HT1080 (cell line): ENCODE measurements at places on chromosomes 11 and 22.

GRCh38 chr11:125433454-125434121, 62.5 kb downstream of the FEZ1 start:
- DNase-seq: peak; percentile 66

GRCh38 chr22:40982482-40983385, 31.6 kb downstream of the RBX1 start:
- no peak for DNase-seq

DNA sequence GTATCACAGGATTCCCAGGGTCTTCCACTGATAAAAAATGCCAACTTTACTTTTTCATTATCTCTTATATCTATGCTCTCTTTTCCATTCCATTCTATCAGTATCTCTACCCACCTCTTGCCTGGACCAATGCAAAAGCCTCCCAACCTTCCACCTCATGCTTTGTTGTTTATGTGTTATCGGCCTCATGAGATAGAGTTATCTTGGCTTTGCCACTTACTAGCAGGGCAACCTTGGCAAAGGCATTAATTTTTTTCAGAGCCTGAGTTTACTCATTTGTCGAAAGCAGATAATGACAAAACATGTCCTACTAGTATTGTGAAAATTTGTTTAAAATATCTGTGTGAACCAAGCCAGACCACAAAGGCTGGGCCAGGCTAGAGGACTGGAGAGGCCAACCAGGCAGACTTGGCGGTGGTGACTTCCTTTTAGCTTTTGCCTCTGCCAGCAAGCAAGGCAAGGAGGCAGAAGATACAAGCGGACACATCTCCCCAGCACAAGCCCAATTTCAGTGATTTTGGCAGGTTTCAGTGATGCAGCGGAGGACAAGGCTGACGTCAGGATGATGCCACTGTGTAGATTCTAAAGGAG, 106.9 kb downstream of the ADAMTS15 start:
- no peak for DNase-seq

DNA sequence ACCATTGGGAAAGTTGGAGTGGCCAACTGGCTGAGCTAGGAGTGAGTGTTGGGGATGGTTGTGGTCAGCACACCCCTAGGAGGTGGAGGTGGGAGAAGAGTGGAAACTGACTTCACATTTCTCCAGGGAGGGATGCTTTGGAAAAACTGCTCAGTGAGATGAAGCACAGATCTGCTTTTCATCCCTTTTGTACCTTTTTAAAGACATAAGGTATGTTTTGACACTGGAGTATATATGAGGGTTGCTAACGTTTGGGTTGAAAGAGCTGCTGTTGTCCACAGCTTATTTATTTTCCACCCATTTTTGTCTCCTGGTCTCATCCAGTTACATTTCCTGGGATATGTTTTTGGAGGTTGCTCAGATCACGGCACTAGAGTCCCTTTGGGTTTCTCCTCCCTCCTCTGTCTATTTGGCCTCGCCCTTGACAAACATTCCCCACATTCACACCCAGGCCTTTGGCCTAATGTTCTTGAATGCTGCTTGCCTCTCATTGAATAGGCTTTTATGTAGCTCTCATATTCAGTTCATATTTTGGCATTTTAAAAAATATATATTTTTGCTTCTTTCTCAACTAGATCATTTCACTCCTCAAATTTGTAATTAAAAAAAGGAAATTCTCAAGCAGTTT, 8.3 kb downstream of the SREBF2 start:
- no peak for DNase-seq

- no peak for DNase-seq
These were observed 82.7 kb downstream of the RASSF10 start for GRCh38 chr11:13091804-13092203.

- DNase-seq: no peak
These were observed 158.5 kb downstream of the CCDC34 start for GRCh38 chr11:27204529-27204928.

GRCh38 chr11:19985111-19985510, 175.2 kb downstream of the DBX1 start:
- no peak for DNase-seq

GRCh38 chr22:23903328-23903971, 9.3 kb downstream of the MIF start:
- DNase-seq: no peak

GRCh38 chr11:114082415-114082748, 22.9 kb downstream of the ZBTB16 start:
- no peak for DNase-seq

- no peak for DNase-seq
These were observed 66.2 kb upstream of the CCND1 start for GRCh38 chr11:69574608-69575255.

GRCh38 chr11:118166641-118167040, 9.8 kb downstream of the SCN2B start:
- DNase-seq: no peak

DNA sequence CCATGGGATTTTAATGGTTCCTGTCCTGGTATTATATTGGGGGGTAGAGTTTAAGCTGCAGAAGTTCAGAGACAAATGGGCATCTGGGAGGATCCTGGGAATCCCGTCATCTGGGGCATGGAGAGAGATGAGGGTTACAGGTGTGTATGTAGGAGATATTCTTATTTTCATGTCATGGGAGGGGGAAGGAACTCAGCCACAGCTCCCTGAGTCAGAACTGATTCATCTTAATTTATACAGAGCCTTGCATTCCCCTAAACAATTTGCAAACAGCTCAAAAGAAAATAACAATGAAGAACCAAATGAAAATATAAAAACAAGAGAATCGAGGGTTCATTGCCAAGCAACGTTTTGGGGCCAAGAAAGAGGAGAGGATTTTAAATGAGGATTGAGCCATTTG, 155.9 kb upstream of the TBCEL start:
- no peak for DNase-seq

- no peak for DNase-seq
These were observed 24.4 kb upstream of the MGAT3 start for GRCh38 chr22:39432361-39432811.

- DNase-seq: no peak
These were observed 63.7 kb upstream of the NNMT start for GRCh38 chr11:114232400-114233059.

- no peak for DNase-seq
These were observed 3.6 kb upstream of the RASL10A start for GRCh38 chr22:29319072-29319471.

- no peak for DNase-seq
These were observed 4.9 kb upstream of the CCDC34 start for GRCh38 chr11:27367881-27368280.

GRCh38 chr11:37657645-37658044, 1059.6 kb upstream of the RAG2 start:
- DNase-seq: peak; percentile 32

GRCh38 chr11:75450826-75451821, 18.1 kb upstream of the KLHL35 start:
- no peak for DNase-seq

GRCh38 chr11:71349627-71350026, 97.2 kb upstream of the SHANK2 start:
- no peak for DNase-seq

DNA sequence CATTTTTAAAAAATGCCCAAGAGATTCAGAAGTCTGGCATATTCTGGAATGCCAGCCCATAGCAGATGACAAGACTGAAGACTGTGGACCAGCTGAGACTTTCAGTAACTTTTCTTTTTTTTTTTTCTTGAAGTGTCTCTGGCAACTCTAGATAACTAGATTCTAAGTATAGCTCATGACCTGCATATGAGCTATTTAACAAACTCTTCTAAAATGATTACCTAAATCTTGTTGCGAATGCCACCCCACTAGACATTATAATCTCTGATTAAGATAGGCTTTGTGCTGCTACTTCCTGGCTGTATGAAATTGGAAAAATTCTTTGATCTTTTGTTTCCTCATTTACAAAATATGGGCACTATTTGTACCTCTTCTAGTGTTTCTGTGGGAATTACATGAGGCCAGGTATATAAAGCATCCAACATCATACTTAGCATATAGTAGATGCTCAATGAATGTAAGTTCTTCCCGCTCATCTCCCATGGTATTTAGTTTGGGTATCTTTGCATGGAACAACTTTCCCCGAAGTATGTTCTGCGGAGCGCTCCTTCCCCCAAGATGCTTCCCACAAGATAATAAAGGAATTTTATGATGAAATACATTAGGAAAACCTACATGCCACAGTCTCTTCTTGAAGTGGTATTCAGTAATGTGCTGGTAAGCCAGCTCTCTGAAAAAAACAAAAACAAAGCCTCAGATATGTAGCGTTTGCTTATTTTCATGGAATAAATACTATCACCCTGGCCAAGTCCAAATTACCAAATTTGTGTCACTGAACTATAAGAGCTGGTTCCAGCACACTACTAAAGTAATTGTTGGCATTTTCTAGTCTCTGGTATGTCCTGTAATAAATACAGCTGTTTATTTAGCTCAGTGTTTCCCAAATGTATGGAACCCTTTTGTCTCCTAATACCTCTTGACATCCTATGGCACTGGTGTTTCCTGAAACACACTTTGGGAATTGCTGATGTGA, 86.8 kb upstream of the TIMP3 start:
- DNase-seq: no peak

GRCh38 chr11:26028393-26028911, 303.5 kb upstream of the ANO3 start:
- peak; percentile 2 for DNase-seq

- DNase-seq: no peak
These were observed 13.0 kb downstream of the SCN4B start for GRCh38 chr11:118139578-118139977.

DNA sequence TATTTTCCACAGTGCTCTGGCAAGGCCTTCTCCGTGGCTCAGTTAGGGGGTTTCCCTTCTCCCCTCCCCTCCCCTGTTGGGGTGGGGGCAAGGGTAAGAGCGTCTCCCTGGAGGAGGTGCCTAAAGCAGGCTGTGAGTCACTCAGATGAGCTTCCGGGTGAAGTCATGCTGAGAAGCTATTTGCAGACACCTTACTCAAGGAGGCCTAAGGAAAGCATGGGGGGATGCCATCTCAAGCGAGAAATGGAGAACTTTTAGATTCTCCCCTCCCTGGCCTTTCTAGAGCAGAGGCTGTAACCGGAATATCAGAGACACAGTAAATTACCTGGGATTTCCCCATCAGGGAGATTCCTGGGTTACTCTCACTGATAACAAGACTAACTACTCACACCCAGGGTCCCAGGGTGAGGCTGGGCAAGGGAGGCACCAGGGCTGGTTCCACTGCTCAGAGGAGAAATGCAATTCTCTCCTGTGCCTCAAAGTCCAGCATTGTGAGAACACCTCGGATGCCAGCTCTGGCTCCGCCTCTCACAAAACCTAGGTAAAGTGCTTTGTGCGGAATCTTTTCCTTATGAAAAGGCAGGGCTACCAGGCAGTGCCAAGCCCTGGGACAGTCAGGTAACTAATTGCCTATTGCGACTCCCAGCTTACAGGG, 123.6 kb downstream of the ABTB2 start:
- peak; percentile 84 for DNase-seq

- DNase-seq: peak; percentile 53
These were observed 486 bp downstream of the STIM1 start for GRCh38 chr11:3855808-3856491.

DNA sequence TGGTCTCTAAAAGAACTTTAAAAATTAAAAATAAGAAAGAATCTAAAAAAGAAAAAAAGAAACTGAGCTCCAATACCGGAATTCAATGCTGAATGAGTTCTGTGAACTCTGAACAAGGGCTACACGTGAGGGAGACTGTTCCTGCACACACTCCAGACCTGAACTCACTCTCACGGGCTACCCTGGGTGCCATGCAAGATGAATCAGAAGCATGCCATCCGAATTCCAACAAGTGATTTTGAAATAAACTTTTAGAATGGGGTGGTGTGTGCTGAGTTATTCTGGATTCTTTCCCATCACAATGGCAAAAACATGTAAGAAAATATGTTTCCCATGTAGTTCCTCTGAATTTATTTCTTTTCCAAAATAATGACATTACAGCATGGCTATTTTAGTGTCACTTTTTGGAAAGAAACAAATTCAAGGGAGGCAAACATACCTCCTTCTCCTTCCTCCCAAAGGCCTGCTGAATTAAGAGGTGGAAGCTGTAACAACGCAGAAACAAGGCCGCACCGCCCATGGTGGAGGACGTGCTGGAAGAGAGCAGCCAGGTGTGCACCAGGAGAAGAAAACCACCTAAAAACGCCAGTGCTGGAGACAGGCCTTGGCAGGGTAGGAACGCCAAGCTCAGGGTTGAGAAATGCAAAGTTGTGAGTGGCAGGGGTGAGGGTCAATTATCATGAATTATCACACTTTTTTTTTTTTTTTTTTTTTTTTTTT, 63.2 kb upstream of the ARFGAP3 start:
- DNase-seq: peak; percentile 42

GRCh38 chr22:48755059-48755949, 1072.4 kb downstream of the BRD1 start:
- no peak for DNase-seq

- no peak for DNase-seq
These were observed 12.8 kb upstream of the FBXO3 start for GRCh38 chr11:33787076-33787475.

GRCh38 chr11:112294688-112295340, 34.2 kb upstream of the PLET1 start:
- DNase-seq: peak; percentile 23

DNA sequence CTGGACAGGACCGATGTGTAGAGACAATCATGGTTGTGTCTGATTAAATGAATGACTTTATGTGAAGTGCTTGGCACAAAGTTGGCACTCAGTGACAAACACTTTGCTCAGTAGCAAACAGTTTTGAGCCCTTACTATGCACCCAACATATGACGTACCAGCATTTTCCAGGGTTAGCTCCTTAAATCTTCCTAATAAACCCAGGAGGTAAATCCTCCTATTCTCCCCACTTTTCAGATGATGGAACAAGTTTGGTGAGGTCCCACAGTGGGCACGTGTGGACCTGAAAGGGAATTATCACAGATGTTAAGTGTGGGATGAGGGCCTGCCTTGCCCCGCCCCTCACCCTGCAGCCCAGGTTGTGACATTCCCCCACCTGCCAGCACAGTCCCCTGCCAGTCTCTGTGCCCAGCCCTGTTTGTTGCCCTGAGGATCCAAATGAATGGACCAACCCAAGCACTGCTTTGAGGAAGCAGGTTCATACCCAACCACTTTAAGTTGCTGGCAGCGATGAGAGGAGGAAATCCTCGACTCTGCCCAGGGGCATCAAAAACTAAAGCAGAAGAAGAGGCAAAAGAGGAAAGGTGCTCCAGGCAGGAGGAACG, 6.6 kb upstream of the CARD10 start:
- no peak for DNase-seq

- peak; percentile 78 for DNase-seq
These were observed 9.3 kb downstream of the RPL3 start for GRCh38 chr22:39309881-39310714.

DNA sequence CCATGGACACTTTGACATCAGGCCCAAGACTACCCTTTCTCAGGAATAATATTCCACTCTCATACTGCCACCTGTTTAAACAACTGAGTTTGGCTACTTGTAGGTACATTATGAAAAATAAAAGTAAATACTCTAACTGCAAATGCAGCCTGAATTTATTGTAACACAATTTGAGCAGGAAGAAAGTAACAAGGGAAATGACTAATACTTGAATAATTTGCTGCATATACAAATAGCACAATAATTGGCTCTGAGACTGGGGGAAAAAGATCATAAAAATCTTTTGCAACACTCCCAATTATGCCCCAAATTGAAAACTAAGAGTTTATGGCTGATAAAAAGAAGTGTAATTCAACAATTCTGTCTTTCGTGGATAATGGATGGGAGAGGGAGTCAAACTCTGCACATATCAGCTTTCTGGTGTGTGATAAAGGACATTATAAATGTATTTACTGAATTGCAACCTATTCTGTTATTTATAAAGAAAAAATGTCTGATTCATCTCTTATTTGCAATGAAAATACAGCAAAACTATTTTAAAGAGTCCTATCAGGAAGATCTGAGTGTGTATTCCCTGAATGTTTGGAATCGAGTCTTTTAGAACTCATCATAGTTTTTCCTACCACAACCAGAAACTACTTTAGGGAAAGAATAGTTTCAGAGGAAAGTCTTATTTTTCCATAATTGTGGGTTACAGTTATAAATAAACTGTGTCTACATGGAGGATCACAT, 359.0 kb downstream of the JRKL start:
- DNase-seq: peak; percentile 47
